ENCODE measurements at places on chromosomes 2 and 18. TPM values are rescaled to one million over a fixed set of nuclear protein-coding genes. Genes with fewer than 3 reads are reported as not detected.

ZSWIM2 gene
- 1.0 TPM for total RNA-seq

EFR3B gene
- total RNA-seq, result 0.63 TPM

MZT2A gene
- total RNA-seq, result 21.8 TPM

UGP2 gene
- total RNA-seq, result 107 TPM

ARHGAP28 gene
- 12.1 TPM for total RNA-seq

APOB gene
- 17.4 TPM for total RNA-seq

UPP2 gene
- not detected for total RNA-seq

MOGAT1 gene
- total RNA-seq, result 0.95 TPM

ST8SIA5 gene
- not detected for total RNA-seq

SIX3 gene
- not detected for total RNA-seq

ALKAL2 gene
- 4.8 TPM for total RNA-seq

PPM1G gene
- total RNA-seq, result 66.6 TPM

SLC8A1 gene
- 47.0 TPM for total RNA-seq

DUSP2 gene
- total RNA-seq, result 199 TPM
